ENCODE measurements at places on chromosomes 1 and 21.

DNA sequence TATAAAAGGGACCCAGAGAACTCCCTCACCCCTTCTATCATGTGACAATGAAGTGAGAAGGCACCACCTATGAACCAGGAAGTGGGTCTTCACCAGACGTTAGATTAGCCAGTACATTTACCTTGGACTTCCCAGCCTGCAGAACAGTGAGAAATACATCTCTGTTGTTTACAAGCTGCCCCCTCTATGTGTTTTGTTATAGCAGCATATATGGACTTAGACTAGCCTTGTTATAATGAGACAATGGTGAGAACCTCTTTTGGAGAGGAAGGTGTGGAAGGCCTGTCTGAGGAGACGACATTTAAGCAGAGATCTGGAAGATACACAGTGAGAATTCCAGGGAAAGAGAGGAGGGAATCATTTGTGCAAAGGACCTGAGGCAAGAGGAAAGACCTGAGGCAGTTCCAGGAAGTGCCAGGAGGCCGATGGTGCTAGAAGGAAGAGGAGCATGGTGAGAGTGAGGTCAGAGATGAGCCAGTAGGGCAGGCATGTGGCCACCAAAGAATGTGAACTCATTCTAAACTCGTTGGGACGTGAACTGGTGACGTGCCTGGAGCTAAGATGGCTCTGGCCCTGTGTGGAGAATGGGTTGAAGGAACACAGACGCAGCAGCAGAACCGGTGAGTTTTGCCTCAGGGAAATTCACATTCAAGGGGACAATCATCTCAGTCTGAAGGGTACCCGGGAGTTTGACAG, 98.9 kb upstream of the IRF2BP2 start:
- DNase-seq = no peak

DNA sequence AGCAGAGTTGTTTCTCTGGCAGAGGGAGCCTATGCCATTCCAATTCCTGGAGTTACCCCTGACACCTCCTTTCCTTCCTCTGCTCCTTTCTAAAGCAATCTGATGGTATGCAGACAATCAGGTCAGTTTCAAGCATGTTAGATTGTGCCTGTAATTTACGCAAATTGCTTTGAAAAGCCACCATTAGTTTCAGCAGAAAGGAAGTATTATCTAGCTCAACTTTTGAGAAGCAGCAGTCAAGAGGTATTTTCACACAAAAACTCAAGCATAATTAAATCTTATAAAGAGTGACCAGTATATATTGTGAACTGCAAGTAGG, 2.2 kb downstream of the ERRFI1 start:
- DNase-seq = no peak

DNA sequence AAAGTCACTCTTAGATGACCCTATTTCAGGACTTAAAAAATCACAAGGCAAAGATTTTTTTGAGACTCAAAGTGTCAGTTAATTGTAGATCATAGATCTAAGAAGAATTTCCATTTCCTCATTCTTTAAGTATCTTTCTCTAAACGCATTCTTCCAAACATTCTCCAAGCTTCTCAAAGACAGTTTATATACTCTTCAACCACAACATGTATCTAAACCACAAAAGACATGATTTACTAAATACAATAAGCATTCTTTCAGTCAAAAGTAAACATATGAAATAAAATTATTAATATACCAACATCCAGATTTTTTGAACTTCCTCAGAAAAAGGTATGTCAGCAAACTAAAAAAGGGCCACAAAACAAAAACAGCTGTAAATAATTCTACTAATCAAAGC, 24.4 kb downstream of the RC3H1 start:
- no peak for DNase-seq

DNA sequence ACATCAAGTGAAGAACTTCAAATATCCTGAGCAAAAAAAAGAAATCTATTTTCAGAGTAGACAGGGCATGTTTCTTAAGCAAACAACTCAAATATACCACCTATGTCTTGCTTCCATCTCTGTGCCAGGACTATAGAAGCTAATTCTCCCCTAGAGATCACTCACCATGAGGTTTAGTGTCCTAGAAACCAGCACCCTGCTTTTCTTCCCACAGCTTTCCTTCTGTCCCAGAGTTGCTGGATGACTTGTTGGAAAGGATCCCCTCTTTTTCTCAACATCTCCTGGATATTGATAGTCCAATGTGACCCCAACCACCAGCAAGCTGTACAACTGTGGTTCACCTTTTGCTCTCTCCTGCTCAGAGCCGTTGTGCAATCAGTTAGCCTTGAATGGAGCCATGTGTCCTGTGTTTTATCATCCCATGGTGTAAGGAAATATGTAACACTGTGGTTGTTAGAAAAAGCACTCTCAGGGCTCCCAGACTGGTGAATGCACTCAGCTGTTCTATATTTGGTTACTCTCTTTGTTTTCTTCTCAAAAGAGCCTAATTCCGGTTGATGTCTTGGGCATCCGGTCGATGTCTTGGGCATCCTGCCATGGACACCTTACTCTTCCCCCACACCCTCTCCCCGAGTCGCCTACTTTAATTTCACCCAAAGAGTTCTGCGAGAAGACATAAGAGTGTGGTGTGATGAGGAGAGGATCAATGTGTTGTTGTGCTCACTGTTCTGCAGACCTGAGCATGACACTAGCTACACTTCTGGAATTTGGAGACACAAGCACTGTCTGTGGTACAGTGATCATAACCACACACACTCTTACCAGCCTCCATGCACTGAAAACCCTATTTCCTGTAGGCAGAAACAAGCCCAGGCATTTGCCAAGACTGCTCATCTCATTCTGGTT, 1.7 kb downstream of the TNFSF4 start:
- DNase-seq = no peak

DNA sequence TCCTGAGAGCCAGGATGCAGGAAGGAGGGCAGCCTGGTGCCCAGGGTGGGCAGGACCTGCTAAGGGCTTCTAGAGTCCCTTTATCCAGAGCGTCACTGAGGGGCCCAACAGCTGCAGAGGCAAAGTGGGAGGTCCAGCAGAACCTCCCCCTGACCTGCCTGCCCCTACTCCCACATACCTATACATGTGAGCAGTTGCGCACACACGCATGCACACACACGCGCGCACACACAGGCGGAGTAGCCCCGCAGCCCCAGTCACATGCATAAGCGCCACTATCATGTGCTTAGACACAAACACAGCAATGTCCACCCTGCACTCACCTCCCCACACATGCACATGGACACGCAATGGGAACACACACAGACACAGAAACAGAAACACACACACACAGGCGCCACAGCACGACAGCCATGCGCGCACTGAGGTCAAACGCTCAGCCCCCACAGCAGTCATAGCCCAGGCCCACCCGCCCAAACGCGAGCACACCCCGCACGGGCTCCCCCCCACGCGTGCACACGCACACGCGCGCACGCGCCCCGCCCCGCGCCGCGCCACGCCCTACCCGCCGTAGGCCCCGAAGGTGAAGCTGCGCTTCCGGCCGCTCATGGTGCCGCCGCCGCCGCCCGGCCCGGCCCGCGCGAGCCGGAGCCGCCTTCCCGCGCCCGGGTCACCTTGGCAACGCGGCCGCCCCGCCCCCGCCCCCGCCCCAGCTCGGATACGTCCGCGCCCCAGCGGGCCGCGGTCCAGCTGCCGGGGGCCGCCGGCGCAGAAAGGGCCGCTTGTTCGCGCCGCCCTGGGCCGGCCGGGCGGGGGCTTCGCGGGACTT, 17.7 kb downstream of the RAP1GAP start:
- DNase-seq = no peak

DNA sequence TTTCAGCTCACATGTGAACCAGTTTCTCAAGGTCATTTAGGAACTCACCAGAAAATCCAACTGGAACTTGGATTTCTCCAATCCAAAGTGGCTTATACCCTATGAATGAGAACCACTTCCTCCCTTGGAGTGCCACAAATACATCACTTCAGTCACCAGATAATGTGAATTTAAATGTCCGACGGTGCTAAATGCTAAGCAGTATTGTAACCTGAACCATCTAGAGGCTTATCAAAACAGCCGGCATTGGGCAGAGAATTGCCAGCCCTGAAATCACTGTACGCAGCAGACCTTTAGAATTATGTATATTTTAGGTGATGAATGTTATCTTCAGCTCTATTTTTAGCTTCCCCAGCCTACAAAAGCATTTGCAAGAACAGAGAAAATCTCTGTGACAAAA, 76.8 kb upstream of the COX20 start:
- DNase-seq = no peak

DNA sequence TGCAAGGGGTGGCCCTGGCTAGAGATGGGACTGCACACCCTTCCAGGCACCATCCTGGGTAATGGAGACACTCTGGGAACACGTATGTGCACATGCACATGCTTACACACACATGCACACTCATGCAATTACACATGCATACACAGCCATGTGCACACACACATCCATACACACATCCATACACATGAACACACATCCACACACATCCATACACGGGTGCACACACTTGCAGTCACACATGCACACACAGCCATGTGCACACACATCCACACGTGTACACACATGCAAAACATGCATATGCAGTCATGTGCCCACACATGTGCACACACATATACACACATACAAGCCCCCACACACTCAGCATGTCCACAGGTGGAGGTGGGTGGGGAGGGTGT, 22.3 kb upstream of the POFUT2 start:
- no peak for DNase-seq

DNA sequence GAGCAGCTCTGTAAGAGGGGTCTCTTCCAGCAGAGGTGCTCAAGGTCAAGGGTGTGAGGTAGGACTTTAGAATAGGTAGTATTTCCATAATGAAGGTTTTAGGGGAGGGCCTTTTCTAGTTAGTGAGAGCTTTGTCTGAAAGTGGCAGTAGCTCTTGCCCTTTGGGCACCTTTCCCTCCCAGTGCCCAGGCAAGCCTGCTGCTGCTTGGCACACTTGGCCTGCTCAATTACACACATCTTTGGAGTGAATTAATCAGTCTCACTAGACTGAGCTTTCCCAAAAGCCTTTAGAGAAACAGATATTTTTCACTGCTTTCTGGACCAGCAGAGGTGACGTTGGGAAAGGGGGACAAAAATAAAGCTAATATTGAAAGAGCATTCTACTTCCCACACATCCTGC, 48.0 kb downstream of the MAB21L3 start:
- no peak for DNase-seq

GRCh38 chr1:39317910-39318633, 113.6 kb downstream of the MACF1 start:
- no peak for DNase-seq

- no peak for DNase-seq
Measured at GRCh38 chr1:38132681-38133080, 86.1 kb upstream of the POU3F1 start.

GRCh38 chr1:98104289-98104688, 183.5 kb upstream of the DPYD start:
- DNase-seq = no peak

- DNase-seq = no peak
Measured at GRCh38 chr1:67135354-67135753, 584 bp upstream of the C1orf141 start.

Measured in GM18507 (cell line).